Head of caudate nucleus (tissue), 42 donors: ENCODE measurements at places on chromosomes 6 and 20.

DNA sequence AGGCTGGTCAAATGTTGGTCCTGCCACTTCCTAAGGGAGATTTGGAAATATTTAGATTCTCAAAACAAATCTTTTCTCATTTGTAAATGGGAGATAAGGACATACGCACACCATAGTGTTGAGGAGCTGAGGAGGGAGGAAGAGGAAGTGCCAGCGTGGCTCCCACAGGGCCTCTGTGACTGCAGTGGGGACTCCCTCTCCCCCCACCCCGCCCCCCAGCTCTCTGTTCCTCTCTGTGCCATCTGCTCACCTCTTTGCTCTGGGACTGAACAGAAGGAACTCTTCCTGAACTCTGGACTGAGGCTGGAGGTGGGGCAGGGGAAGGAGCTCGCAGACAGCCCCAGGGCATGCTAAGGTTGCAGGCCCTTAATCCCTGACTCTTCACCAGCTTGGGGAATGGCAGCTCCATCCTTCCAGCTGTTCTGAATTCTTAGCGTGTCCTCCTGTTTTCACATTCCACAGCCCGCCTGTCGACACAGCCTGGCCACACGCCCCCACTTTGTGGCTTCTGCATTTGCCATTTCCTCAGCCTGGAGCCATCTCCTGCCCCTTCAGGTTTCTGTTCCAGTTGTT lies 11.4 kb downstream of the DDX27 start:
- peak; percentile 36 for DNase-seq

DNA sequence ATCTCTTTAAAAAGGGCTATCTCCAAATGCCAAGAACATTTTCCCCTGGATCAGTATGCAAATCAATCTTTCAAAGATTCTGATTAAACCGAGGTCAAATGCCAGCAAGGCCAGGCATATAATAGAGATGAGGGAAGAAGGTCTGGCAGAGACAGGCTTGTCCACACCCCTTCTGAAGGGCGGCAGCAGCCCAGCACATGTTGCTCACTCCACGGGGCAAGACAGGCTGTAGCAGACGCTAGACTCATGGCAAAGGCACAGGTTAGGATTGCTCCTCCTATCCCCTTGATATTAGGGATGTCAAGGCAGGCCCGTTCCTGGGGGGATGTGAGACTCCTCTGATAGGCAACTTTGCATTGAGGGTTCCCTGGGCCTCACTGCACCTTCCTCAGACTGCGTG lies 104.7 kb upstream of the RIN2 start:
- no peak for DNase-seq

DNA sequence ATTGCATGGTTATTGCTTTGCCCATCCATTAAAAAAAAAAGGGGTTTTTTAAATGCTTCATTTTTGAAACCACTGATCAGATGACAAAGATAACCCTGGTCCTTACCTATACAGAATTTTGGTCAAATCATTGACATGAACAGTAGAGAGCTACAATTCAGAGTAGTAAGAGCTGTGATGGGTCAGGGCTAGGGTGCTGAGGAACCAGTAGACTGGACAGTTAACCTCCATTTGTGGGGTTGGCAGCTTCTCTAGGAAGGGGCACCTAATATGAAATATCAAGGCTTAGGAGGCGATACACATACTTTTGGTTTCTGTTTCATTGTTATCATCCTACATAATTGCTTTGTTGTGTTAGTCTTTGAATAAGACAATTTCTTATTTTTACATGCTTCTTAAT lies 55.1 kb downstream of the ORC3 start:
- DNase-seq, result no peak

- DNase-seq, result no peak
Measured at GRCh38 chr20:32731882-32732266, 11.4 kb downstream of the COMMD7 start.

- DNase-seq, result no peak
Measured at GRCh38 chr6:47188588-47189021, 121.1 kb downstream of the TNFRSF21 start.

DNA sequence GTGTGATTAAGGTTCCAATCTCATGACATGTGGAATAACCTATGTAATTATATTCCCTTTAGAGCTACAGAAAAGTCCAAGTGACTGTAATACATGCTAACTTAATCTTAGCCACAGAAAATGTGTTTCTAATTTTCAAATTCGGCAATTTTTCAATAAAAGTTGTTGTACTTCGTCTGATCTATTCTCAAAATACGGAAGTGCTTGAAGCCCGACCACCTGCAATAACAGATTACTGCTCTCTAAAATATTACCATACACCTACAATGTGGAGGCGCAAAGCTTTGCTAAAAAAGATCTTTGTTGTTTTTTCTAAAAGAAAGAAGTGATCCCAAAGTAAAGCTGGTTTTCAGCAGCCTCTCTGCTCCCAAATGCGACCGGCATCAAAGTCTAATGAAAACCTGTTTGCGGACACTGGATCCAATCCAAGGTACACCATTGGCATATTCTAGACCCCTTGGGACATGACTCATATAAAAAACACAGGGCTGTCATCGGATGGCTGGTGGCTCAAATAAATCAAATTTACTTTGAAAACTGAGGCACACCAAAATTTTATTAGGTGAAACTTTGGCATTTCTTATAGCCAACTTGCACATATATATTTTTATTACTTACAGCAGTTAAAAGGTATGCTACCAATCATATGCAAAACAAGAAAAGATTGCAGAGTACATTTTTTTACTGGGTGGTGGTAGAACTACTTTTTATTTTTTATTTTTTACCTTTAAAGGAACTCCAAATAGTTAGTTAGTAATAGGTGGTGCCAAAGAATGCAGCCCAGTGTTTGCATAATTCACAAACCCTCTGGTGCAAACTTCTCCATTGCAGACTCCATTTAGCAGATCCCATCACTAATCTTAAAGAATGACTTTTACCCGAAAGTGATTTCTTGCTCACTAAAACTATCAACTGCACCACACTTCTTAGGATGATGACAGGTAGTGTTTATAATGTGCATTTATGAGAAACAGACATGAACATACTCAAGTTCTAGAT lies 118.7 kb upstream of the TBX18 start:
- no peak for DNase-seq

DNA sequence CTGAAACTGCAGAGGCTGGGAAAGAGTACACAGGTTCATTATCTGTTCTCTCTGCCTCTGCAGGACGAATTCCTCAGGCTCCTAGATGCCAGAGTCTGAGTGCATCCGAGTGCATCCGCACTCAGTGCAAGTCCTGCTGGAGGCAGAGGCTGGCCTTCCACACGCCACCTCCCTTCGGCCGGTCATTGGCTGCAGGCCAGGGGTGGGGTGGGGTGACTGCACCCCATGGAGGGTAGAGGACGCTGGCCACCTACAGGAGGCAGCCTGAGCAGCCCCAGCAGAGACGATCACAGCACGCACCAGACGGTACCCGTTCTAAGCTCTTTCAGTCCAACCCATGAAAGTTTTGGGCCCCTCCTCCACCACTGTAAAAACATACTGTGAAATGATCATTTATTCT lies 11.7 kb downstream of the SFT2D1 start:
- peak; percentile 69 for DNase-seq

GRCh38 chr20:62370115-62370806 lies 3.1 kb upstream of the LAMA5 start:
- DNase-seq, result no peak

DNA sequence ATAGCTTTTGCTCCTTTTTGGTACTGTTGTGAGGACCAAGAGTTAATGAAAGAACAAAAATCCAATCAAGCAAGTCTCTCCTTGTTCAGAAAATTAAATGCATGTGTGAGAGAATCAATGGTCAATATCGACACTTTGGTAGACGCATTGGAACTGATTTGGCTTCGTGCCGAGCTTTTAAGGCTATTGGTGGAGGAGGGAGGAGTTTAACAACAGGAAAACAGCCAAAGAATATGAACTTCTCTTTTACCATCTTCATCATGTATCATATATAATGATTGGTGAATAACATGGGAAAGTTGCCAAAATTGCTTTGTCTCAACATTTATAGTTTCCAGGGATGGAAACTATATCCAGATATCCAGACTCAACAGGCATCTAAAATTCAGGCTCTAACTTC lies 266.5 kb upstream of the CITED2 start:
- DNase-seq, result no peak

- DNase-seq, result no peak
Measured at GRCh38 chr20:62627901-62628612, 14.2 kb upstream of the SLCO4A1 start.

- no peak for DNase-seq
Measured at GRCh38 chr20:49571553-49571835, 3.6 kb upstream of the PTGIS start.

GRCh38 chr6:42783177-42783875 lies 1.5 kb downstream of the BICRAL start:
- DNase-seq, result peak; percentile 83

- DNase-seq, result no peak
Measured at GRCh38 chr20:11753155-11753554, 164.5 kb upstream of the BTBD3 start.

DNA sequence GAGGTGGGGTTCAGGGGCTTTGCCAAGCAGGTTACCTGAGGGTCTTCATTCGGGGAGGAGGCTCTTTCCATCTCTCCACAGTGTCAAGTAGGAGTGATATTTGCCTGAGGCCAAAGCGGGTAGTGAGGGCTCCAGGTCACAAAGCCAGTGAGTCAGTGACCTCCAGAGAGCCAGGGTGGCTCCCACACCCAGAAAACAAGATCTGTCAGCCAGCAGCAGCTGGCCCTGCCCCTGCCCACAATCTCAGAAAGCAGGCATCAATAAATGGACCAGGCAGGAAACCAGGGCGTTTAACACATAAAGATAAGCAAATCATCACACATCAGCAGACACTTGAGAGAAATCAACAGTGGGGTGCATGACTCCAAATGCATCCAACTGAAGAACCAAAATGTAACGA lies 250.8 kb downstream of the CDH26 start:
- DNase-seq, result no peak

DNA sequence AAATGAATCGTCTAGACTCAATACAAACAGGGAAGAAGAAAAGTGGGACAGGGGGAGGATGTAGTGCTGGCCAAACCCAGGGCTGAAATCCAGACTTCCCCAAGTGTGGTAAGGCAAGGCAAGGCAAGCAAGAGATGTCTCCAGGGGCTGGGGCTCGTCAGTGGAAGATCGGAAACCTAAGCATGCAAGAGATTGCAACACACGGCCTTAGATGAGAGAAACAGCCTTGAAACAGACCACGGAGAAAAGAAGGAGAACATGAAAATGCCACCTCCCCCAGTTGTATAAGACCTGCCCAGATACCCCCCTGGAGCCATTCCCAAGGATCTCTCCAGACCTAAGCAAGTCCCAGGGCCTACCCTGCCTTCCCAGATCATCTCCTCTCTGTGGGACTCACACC lies 20.0 kb downstream of the VEGFA start:
- DNase-seq, result no peak

GRCh38 chr6:63268574-63268973 lies 51.2 kb downstream of the LGSN start:
- DNase-seq, result no peak

DNA sequence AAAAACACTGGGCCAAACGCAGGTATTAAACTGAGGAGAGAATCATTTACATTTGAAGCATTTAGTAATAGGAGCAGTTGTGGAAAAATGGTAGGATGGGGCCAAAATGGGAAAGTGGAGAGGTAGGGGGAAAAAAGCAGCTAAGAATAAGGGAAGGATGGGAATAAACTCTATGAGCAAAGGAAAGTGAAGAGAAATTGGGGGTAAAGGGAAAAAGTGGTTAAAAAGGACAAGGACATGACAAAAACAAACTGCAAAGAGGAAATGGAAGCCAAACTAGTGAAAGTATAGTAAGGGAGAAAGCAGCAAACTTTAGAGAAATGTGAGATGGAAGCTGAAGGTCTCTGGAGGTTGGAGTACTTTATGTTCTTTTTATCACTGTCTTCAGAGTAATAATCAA lies 6.2 kb upstream of the ZSCAN16 start:
- DNase-seq, result no peak

DNA sequence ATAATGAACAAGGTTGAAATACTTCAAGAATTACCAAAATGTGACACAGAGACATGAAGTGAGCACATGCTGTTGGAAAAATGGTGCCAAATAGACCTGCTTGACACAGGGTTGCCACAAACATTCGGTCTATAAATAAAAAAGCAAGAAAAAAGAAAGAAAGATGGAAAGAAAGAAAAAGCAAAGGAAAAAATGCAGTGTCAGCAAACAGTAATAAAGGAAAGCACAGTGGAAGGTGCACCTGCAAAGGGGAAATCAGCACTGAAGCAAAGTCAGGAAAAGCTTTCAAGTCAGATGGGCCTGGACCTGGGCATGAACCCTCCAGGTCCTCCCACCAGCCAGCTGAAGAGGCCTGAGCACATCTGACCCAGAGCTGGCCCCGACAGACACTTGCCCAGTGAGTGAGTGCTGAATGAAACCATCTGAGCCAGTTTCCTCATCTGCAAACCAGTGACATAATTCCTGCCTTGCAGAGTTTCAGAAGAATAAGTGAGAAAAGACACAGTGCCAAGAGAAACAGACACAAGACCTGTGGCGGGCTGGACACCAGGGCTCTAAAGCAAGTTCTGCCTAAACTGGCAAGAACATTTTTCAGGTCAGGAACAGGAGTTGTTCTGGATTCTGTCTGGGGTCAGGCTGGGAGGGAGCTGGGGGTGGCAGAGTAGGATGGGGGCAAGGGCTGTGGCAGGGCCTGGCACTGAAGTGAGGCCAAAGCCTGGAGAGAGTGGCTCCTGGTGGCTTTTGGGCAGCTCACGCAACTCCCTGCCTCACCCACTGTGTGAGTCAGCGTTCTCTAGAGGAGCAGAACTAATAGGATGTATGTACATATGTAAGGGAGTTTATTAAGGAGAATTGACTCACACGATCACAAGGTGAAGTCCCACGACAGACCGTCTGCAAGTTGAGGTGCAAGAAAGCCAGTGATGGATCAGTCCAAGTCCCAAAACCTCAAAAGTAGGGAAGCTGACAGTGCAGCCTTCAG lies 23.9 kb upstream of the MICB start:
- no peak for DNase-seq

DNA sequence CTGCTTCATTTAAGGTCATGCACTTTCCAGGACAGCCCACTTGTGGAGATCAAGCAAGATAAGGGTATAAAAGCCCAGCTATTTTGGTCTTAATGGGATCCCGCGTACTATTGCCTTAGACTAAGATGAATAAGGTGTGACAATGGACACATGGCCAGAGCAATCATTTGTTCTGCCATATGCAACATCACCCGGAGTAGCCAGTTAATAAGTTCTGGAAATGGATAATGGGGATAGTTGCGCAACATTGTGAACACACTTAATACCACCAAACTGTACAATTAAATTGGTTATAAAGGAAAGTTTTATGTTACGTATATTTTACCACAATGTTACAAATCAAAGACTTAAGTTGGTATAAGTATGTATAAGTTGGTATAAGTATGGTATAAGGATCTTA lies 674.5 kb downstream of the HDGFL1 start:
- no peak for DNase-seq

GRCh38 chr6:101443315-101443714 lies 49.8 kb downstream of the GRIK2 start:
- no peak for DNase-seq

- DNase-seq, result no peak
Measured at GRCh38 chr20:51153867-51154707, 131.2 kb upstream of the KCNG1 start.

DNA sequence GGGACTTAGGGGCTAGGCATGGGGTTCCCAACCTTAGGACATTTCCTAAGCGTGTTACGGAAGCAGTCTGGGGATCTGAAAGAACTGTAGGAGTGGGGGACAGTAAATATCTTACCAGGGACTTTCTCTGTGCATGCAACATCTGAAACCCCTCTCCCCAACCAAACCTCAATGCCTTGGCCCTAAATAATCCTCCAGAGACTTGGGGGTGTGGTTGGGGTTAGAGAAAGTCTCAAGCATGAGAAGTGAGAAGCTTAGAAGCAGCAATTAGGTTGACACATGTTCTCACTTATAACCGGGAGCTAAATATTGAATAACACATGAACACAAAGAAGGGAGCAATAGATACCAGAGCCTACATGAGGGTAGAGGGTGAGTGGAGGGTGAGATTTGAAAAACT lies 74.7 kb downstream of the HTR1E start:
- no peak for DNase-seq
